ENCODE measurements at places on chromosomes 2 and 18.

DNA sequence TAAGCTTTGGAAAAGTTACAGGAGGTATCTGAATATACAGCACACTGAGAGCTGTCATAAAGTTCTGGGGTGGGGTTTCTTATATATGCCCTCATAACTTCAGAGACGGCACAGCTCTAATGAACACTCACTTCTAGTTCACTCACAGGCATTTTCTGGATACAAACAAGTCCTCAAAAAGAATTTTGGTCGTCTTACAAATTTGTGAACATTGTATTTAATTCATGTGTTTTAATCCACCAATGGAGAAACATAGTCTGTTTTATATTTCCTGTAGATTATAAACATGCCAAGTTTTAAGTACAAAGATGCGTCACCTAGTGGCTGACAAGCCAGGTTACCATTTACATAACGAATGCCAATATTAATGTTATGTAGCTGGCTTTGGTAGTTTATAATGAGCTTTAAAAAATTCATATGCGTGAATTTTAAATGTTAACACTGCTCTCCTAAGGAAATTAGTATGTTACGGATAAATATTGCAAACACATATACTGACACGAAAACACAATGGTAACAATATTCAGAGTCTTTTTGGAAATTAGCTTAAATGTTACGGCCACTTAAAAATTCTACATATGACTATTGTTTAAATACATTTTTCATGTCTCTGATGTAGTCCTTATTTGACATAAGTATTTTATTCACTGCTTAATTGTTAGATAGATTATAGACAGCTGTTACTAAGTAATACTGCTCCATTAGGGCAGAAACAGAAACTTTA, 2.5 kb downstream of the COL3A1 start:
- DNase-seq: peak; percentile 16

DNA sequence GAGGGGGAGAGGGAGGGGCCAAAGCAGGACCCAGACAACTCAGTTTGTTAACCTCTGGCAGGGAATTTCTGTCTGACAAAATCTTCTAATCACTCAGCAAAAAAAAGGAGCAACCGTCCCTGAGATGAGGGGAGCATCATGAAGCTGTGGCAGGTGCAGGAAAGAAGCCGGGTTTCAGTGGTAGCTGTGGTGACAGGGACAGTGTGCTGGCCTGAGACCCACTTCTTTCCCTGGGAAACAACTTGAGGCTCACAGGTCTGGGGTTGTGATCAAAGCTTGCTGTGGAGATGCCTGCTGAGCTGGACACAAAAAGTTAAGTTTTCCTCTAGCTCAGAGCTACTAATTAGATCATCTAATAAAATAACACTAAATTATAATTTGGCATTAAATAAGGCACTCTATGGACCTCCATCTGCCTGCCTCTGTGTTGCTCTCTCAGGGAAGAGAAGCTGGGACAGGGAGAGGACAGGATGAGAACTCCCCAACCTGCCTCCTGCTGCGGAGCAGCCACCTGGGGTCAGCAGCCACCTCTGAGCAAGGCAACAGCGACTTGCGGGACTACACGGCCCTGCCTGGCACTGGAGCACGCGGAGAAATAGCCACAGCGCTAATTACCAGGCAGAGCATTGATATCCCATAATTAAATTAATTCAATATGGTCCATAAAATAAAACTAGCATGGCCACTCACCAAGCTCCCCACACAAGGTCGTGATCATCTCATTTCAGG, 104.6 kb upstream of the TEX51 start:
- no peak for DNase-seq

DNA sequence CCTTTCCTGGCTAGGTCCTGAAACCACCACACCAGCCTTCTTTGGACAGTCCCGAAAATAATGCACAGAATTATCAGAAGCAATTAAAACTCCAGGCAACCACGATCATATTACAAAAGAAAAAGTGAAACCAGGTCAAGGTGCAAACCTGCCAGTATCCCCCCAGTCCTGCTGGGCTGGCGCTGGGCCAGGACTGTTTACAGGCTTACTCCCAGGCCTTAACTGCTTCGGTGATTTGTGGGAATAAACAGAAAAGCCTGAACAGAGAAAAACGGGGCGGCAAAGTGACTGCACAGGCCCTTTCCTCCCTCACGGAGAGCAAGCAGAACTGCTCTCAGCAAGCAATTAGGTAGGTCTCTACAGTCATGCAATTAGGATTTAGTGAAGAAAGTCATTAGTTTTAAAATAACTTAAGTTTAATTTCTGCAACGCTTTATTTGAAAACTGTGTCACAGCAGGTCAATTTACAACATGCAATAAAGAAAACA, 1.3 kb downstream of the HDAC4 start:
- DNase-seq: no peak

DNA sequence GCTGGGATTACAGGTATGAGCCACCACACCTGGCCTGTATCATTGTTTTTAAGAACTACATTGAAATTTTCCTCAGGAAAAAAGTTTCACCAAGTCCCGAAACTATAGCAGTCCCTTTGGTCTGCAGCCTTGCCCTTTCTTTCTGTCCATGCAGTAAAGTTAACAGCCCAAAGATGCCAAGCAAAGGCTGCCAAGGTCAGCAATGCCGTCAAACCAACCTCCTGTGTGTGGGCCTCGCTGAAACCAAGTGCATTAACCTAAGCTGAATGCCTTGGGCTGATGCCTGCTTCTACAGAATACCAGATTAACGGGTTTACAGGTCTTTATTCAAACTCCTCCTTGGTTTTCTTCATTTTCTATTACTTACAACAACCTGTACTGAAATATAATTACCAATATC, 73.1 kb downstream of the EIF5B start:
- no peak for DNase-seq

DNA sequence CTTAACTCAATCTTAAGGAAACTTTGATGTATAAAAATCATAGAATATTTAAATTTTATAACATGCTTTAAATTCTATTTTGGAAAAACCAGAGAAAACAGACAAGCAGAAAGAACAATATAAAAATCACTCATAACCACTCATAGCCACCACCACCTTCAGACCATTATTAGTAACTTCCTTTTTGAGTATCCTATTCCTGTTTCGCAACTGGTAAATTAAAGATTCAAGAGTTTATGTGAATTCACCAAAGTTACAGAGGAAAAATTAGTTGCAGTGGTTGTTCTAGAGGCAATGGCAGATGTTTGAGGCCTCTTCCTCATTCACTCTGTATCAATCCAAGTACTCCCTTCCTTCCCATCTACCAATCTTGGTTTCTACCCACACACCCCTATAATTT, 49.3 kb upstream of the PROKR1 start:
- DNase-seq: no peak

DNA sequence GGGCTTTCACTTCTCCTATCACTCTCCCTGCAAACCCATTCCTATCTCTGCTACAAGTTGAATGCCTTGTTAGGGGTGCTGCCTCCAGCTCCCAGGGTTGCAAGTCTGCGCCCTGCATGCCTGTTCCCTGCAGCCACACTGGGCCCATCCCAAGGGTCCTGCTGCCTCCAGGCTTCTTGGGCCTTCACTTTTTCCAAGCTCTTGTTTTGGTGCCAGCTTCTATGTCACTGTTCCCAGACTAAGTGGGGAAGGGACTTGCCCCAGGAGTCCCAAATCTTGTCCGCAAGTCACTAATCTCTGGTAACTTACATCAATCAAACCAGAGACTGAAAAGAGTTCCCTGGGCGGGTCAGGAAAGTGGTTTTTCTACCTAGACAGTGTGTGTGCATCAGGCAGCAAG, 65.4 kb downstream of the ZCCHC2 start:
- no peak for DNase-seq

All from HCT116 (cell line).